SK-N-SH (cell line): ENCODE measurements at places on chromosomes 1 and 21. TPM values are rescaled to one million over a fixed set of nuclear protein-coding genes. Genes with fewer than 3 reads are reported as not detected.

The SELL gene
- 0.52 and 0.58 TPM in 2 replicates for polyA plus RNA-seq

The NUDT4B gene
- polyA plus RNA-seq = 21.3 and 24.7 TPM in 2 replicates

The CD101 gene
- polyA plus RNA-seq = 0.08 and 0.16 TPM in 2 replicates

The ENAH gene
- polyA plus RNA-seq = 48.9 and 72.0 TPM in 2 replicates

The ATP6V1G3 gene
- polyA plus RNA-seq = not detected in 2 replicates

The FHAD1 gene
- polyA plus RNA-seq = 0.48 and 0.55 TPM in 2 replicates

The UMODL1 gene
- not detected in 2 replicates for polyA plus RNA-seq
